SK-N-SH (cell line): ENCODE measurements at places on chromosomes 7 and 10.

GRCh38 chr7:157250605-157251228 is 86.1 kb upstream of the DNAJB6 start:
- DNase-seq: peak; percentile 78

DNA sequence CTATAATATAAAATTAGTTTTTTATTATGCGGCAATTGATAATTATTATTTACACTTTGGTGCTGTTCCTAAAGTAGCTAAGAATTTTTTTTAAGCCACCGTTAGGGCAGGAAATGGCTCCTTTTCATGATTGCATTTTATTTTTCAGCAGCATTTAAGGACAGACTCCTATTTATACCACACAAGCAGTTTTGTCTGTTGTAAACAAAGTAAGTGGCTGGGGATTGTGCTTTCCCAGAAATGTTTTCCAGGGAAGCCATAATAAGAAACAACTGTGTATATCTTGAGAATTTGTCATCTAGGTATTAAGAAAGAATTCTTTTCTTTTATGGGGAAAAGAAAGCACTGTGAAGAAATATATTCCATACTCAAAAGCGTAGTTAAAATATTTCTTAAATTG is 232.0 kb downstream of the VTI1A start:
- no peak for DNase-seq

DNA sequence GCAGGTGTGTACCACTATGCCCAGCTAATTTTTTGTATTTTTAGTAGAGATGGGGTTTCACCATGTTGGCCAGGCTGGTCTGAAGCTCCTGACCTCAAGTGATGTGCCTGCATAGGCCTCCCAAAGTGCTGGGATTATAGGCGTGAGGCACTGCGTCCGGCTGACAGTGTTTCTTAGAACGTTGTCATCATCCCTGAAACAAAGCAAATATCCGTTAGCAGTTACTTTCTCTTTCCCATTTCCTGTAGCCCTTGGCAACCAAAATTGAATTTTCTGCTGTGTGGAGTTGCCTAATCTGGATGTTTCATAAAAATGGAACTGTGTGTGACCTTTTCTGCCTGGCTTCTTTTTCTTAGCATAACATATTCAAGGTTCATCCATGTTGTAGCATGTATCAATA is 22.4 kb downstream of the ZNF33A start:
- DNase-seq: no peak

GRCh38 chr7:63925262-63925625 is 73.4 kb upstream of the ZNF722 start:
- peak; percentile 51 for DNase-seq

- no peak for DNase-seq
Observed at GRCh38 chr10:96555330-96555729, 31.5 kb downstream of the TM9SF3 start.

GRCh38 chr7:120028636-120029035 is 244.3 kb upstream of the KCND2 start:
- DNase-seq: no peak

DNA sequence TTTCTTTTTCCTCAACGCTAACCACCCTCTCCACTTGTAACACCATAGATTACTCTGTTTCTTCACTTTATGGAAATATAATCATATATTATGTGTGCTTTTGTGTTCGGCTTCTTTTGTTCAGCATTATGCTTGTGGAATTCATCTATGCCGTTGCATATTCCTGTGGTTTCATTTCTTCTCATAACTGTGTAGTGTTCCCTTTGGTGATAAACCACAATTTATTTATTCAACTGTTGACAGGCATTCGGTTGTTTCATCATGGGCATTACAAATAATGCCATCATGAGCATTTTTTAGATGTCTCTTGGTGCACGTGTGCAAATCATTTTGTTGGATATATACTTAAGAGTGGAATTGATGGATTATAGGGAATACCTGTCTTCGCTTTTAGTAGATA is 12.1 kb downstream of the AVL9 start:
- DNase-seq: no peak

DNA sequence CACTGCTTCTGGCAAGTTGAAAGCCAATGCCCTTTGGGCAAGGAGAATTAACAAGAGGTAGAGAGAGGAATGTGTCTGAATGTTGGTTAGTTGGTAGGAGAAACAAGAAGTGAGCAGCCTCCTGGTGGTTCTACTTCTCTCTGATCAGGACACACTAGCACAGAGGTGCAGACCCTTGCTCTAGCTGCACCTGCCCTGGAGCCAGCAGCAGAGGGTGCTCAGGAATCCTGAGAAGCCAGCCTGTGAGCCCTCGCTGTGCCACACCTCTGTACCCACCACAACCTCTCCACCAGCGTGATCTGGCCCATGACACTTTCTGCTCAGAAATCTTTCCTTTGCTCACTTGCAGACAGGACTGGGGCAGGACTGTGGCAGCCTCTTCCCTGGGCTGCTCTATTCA is 364.7 kb downstream of the RPS24 start:
- DNase-seq: no peak

DNA sequence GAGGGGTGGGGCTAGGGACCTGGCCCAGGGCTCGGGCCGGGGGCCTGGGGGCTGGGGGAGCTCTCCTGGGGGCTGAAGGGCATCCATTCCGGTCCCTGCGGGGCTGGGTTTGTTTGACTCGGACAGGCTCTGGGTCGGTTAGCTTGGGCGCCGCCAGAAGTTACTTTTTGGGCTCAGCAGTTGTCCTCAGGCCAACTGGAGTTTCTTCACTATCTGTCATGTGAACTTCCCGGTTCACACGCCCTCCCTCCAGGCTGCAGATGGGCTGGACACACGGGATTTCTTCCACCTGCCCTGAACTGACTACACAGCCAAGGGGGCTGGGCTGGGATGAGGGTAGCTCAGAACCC is 3.8 kb downstream of the SLC4A2 start:
- DNase-seq: no peak

- DNase-seq: no peak
Observed at GRCh38 chr10:129123428-129123827, 343.6 kb upstream of the MGMT start.

DNA sequence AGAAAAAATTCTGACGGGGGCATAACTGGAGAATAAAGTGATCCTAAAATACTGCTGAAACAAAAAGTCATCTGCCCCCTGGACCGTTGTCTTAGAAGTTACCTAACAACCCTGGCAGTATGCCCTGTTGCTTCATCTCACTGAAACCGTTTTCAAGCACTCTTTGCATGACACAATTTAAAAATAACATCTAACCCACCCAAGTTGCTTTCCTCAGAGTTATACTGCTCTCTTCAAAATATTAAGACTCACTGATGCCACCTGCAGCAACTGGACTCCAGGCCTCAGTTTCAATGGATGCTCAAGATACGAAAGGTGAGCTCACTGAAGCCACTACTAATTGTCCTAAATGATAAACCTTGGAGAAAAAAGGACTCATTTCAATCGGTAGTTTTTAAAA is 57.4 kb downstream of the CDK6 start:
- no peak for DNase-seq

- DNase-seq: no peak
Observed at GRCh38 chr10:62511656-62512055, 137.5 kb downstream of the ZNF365 start.

GRCh38 chr7:127954357-127954748 is 76.9 kb downstream of the LRRC4 start:
- DNase-seq: no peak

DNA sequence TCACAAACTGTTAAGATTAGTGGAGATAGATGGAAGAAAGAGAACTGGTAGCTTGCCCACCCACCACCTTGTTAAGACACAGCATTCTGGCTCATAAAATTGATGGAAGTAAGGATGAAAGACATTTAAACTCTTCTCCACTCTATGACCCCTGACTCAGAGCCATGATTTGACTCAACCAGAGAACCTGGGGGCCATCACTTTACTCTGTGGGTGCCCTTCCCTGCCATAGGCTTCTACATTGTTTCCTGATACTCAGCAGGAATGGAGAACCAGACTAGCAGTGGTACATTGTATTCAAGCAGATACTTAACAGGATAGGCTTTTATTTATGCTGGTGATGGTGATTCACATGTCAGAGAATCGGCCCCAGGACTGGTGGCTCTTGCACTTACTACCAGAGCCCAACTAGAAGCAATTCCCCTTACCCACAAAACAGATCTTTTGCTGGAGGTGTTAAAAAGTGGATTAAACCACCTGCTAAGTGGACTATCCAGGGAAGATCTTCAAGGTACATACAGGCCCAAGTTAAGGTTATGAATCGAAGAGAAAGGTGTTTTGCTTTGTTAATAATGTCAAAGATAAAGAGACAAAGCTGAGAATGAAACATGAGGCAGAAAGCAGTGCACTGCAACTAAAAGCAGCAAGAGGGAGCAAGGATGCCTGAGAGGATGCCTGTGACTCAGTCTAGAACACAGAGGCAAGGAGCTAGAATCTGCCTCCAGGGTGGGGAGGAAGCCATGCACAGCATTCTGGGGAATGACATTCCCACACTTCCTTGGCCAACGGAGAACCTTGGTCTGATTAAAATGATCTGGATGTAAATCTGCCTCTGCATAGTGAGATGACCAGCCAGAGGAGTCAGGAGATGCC is 36.0 kb upstream of the GLI3 start:
- DNase-seq: no peak

DNA sequence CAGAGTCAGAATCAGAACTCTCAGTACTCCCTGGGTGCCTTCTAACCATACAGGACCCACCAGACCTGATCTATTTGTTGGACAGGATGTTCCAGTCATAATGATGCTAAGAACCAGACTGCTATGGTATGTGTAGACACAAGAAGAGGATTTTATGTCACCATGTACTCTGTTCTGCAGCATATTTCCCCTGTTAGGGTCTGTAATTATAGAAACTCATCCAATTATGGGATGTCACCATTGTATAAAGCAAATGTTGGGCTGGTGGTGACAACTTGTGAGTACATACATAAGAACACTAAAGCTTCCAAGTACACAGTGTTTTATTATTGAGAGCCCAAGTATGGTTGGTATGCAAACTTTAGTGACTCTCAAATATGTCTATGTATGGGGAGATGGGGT is 67.1 kb upstream of the AGBL3 start:
- no peak for DNase-seq

DNA sequence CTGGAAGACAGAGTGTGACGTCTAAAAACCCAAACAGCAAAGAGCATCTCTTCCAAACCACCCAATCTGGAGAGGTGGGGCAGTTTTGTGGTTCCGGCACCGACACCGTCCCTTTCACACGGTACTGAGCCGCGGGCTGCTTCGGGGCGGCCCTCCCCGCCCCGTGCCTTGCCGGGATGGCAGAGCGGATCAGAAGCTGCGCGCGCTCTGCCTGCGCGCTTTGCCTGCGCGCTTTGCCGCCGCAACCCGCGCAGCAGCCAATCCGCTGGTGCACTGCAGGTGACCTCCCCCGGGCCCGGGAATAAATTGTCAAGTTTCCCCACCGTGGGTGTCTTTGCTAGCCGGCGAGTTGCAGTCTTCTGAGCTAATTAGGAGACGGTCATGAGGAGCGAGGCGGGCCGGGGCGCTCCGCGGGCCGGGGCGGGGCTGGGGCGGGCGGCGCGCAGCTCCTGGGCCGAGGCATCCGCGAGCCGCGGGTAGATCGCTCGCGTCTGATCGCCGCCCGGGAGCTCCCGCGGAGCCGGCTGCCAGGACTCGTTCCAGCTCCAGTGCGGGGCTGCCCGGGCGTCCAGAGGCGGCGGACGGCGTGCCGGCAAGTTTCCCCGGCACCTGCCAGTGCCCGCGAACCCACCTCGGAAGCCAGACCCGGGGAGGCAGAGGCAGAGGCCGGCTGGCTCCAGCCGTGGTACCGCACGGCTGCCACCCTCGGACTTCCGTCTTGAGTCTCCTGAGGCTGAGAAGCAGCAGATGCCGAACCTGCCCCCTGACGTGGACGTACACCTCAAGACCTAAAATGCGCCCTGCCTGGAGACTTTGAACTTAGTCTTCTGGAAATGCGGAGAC is 536.0 kb upstream of the GALNT17 start:
- peak; percentile 89 for DNase-seq

- peak; percentile 98 for DNase-seq
Observed at GRCh38 chr7:76260171-76260703, 42.2 kb upstream of the HSPB1 start.

DNA sequence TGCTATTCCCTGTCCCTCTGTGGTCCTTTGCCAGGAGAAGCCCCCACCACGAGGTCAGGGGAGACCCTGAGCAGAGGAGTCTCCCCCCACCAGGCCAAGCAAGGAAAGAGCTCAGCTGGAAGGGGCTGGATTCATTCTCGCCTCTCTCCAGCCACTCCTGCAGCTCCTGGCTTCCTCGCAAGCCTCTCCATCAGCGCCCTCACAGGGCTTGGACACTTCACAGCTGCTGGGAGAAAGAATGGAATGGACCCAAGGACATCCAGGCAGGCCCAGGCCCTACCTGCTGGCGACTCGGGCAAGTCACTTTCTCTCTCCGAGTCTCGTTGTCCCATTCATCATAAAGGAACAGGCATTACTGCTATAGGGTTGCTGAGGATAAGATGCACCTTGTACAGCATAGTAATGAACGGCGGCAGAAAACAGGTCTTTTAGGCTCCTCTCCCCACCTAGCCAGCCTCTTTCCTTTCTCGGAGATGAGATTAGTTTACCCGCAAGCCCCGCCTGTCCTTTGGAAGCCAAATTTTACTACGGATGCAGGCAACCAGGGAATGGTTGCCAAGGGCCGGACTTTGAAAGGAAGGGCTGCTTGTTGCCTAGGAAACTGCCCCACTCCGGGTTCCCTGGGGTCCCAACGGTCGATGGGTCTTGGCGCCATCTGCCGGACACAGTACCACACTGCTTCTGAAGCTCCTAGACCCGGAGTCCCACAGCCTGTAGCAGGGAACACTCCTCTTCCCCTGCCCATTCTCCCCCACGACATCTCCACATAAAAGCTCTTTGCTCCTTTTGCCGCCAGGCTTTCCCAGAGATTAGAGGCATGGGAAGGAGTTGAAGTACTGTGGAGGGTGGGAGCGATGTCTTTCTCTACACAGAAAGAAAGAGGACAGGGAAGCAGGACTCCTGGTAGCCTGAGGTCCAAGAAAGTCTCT is 22.3 kb downstream of the IMPDH1 start:
- DNase-seq: peak; percentile 99

GRCh38 chr7:18799899-18800298 is 304.4 kb downstream of the HDAC9 start:
- DNase-seq: no peak

DNA sequence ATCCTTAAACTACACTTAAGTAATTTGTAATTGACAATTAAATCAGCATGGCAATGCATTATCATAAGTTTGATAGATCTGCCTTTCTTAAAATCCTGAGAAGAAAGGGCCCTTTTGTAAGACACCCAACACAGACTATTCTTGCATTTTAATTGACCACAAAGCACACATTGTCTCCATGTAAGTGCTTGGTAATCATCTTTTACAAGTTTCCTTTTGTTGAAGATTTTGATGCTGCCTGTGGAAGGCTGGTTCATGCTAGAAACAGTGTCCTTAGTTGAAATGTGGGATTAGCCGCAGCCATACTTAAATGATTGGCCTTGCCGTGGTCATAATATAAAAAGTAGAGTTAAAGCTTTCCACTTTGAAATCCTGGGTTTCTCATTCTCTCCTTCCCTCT is 32.3 kb upstream of the CELF2 start:
- no peak for DNase-seq
